Motor neuron (in vitro differentiated cells): ENCODE measurements at places on chromosomes 4 and X. TPM values are rescaled to one million over a fixed set of nuclear protein-coding genes. Genes with fewer than 3 reads are reported as not detected.

The MTTP gene
- 0.73 TPM in 1 of 2 replicates, not detected in the other for total RNA-seq

The AGTR2 gene
- 0.10 and 0.16 TPM in 2 replicates for total RNA-seq

The ARAF gene
- total RNA-seq: 17.3 and 20.2 TPM in 2 replicates

DNA sequence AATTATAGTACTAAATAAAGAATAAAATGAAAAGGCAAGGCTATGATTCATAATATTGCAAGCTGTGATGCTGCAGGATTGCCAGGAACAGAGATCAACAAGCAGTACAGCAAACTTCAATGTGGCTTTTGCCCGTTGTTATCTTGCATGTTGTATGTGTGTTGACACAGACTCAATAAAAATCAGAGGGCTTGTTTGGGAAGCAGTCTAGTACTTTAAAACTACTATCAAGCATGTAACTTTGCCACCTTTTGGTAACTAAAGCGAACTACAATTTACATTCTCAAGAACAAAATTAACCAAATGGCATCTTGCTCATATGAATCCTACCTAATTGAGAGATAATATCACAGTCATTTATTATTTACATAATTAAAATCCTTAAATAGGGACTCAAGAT is 79.8 kb upstream of the GPM6A start:
- ATAC-seq: peak; percentile 73

DNA sequence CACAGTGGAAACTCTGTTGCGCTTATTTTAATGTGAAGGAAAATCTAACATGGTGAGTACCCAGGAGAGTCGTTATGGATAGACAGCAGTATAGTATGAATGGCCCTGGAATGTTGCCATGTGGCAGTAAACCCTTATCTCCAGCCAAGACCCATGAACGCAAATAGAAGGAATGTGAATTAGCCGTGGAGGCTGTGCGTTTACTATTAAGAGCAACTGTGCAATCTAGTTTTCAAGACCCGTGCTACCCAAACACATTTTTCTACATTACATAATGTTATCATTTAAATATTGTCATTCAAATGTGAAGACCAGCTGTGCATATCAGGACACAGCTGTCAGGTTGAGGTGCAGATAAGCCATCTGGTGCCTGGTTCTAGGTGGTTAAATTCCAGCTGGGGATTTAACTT is 13.3 kb upstream of the AGA start:
- ATAC-seq: no peak

- ATAC-seq: no peak
Measured at GRCh38 chr4:7287274-7287917, 95.1 kb downstream of the SORCS2 start.

DNA sequence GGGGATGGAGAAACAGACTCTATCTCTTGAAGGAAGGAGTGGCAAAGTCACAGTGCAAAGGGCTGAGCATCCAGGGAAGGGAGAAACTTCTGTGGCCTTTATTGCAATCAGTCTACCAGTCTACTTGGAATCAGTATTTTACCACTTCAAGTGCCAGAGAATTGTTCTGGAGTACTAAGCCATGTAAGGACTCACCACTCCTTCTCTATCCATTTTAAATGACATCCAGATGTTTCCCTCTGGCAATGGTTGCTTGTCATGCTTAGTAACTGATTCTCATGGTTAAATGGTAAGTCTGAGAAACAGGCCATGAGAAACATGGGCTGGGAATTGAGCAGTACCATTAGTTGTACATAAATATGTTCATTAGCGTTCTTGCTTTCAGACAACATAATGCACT is 21.1 kb upstream of the SMIM10 start:
- ATAC-seq: no peak

DNA sequence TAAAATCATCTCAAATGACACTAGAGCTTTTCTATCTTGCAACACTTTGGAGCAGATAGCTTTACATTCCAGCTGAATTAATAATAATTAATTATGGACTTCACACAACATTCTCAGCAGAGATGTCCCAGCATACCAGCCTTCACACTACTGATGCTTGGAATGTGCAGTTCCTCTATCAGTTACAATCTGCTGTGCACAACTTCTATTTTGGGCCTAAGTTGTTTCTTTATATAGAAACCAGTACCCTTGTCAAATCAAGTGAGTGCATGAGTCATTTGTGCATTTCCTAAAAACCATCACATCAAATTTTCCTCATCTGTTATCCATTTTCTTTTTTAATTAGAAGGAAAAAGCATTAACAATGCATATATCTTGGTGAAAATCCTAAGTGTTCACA is 8.8 kb upstream of the RASL11B start:
- ATAC-seq: peak; percentile 77

DNA sequence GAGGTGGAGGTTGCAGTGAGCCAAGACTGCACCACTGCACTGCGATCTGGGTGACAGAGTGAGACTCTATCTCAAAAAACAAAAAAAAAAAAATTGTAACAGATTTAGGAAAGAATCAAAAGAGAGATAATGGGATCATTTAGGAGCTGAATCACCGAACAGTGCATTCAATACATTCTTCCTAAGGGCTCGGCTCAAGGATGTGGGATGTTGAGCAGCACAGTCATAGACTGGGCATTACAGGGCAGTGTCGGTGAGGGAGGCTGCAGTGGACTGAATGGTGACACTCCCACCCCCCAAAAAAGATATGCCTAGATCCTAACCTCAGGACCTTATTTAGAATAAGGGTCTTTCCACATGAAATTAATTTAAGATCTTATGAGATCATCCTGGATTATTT is 70.0 kb downstream of the EVC2 start:
- ATAC-seq: no peak

The CCKAR gene
- total RNA-seq: 0.16 TPM in 1 of 2 replicates, not detected in the other

- no peak for ATAC-seq
Measured at GRCh38 chr4:108244606-108245005, 75.9 kb upstream of the LEF1 start.

DNA sequence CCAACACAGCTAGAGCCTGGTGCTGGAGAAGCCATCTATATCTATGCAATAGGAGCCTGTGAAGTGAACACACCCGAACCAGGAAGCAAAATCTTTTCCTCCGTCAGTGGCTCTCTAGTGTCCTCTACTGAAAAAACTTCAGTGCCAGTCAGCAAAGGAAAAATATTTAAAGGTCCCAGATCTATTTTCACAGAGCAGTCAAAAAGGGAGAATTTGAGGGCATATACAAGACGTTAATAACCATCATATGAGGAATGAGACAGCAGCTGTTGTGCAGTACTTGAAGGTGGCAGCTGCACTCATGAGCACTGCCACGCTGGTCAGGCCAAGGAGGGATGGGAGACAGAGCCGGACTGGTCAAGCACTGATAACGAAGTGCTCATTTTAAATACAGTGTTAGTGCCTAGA is 14.4 kb downstream of the MCUB start:
- peak; percentile 99 for ATAC-seq

DNA sequence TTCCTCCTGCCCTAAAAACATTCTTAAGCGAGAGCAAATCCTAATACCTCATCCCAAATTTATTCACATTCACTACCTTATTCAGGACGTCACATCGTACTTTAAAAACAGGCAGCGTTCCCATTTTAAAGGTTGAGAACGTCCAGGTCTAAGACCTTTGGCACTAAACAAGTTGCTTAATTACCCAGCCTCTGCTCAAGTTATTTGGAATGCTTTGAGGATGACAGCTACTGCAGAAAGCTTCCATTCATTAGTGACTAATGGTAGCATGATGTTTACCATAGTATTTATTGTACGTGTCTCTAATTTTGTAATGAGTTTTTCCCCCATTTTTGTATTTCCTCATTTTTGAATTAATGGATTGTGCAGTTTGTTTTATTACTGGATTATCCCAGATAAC is 1.5 kb downstream of the USP38 start:
- ATAC-seq: no peak

GRCh38 chrX:97538745-97539144 is 655.0 kb downstream of the RPA4 start:
- no peak for ATAC-seq

- no peak for ATAC-seq
Measured at GRCh38 chr4:24932515-24933225, 19.8 kb upstream of the CCDC149 start.
